Stimulated activated CD4-positive, alpha-beta T cell treated with anti-CD3 and anti-CD28 coated beads, Interleukin-1b, Interleukin-23, amount 100 ng/mL, for 1 hour (primary cell): ENCODE measurements at places on chromosomes 1 and 21.

DNA sequence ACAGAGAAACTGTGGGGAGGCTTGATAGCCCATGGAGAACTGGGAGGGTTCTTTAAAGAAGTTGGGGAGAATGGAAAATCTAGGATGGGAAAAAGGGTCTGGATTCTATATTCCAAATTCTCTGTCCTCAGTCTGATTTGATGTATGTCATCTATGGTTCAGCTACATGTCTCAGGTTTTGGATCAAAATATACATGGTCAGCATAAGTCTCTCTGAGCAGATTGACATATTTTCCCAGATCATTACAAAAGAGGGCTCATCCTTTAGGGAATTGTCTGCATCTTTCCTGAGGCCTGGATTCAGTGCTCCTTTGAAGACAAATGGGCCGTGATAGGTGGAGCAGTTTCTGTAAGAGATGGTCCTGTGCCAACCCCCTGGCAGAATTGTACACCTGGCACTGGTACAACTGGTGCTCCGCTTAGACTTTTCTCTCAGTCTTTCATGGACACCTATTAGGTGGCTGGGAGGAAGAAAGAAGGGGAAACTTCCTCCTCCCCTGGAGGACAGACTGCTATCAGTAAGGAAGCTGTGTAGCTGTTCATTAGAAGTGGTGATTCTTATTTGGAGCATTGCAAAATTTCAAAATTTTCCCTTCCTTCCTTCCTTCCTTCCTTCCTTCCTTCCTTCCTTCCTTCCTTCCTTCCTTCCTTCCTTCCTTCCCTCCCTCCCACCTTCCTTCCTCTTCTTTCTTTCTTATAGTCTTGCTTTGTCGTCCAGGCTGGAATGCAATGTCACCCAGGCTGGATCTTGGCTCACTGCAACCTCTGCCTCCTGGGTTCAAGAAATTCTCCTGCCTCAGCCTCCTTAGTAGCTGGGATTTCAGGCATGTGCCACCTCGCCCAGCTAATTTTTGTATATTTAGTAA is 26.1 kb upstream of the RGL1 start:
- DNase-seq, result no peak

DNA sequence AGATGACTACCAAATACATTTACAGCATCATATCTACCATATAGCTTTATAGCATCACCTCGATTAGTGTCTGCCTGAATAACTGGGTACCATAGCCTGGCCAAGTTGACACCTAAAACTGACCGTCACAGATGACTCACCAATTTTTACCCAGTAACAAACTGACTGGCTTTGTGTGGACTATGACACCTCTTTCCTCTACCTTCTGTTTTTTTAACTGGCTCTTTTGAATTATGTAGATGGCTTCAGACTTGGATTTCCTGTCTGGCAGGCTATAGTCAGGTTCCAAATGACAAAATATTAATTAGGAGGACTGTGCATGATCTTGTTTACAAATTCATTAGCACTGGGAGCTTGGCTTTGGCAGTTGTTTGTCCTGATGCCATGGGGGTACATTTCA is 360.3 kb downstream of the TGFB2 start:
- DNase-seq, result no peak

DNA sequence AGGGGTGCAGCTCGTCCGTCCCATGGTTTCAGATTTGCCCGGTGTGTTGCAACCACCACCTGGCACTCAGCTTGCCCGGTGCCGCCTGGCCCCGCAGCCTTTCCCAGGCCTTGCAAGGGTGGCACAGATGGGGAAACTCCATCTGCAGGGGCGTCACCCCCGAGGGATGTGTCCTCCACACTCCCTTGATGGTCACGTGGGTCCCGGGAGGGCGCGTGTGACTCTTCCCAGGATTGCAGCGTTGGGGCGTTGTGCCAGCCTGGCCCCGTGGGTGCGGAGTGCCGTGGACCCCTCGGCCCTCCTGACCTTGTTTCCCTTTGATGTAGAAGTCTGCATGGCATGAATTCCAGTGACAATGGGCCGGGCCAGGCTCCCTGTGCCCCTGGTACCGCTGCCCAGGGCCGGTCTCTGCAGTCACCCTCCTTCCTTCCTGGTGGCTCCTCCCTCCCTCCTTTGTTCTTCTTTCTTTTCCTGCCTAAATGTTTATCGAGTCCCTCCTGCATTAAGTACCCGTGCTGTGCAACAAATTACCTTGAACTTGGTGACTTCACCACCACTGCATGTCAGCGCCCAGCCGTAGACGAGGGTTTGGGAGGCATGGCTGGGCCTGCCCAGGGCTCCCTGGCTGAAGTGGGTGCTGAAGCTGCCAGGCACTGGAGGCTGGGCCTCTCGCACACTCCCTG is 22.9 kb downstream of the RRP1 start:
- no peak for DNase-seq

GRCh38 chr1:178738780-178739179 is 13.7 kb downstream of the RALGPS2 start:
- DNase-seq, result no peak

GRCh38 chr1:38029685-38030511 is 16.7 kb downstream of the POU3F1 start:
- peak; percentile 50 for DNase-seq

DNA sequence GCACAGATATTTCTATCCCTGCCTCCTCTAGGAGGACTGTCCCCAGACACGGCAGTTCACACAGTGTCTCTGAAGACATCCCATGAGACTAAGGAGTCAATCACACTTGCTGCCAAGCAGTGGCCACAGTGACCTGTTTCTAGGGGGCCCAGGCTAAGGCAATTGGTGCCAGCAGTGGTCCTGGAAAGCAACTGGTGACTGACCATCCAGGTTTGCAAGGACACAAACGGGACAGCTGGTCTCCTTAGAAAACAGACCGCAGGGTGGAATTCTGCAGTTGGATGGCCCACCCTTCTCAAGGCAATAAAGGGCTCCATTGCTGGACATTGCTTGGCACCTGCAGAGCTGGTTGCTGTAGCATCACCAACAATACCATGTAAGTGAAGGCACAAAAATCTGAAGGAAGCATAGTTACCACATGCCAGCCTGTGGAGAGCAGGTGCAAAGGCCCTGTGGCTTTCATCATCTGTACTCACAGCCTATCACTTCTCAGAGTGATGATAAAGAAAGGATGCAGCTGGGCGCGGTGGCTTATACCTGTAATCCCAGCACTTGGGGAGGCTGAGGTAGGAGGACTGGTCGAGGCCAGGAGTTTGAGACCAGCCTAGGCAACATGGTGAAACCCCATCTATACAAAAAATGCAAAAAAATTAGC is 81.5 kb downstream of the STUM start:
- no peak for DNase-seq

DNA sequence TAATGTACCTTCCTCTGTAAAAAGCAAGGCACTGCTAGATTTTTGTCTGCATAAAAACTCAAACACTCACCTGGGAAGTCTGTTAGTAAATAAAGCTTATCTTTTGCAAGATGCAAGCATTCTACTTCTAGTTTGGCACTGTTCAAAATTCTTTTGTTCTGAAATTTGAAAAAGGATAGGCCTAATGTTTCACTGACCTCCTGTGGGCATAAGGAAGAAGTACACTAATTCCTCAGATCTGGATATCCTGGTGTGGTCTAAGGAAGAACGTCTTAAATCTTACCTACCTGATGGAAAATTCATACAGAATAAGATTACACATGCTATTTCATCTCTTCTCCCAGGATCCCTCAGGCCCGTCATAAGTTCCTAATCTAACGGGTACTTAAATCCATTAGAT is 93.5 kb upstream of the CAMK1G start:
- no peak for DNase-seq
